ENCODE measurements at places on chromosomes 13 and 19. TPM values are rescaled to one million over a fixed set of nuclear protein-coding genes. Genes with fewer than 3 reads are reported as not detected.

The PGLYRP2 gene
- total RNA-seq = not detected

The MAST1 gene
- 0.82 TPM for total RNA-seq

The PPP2R1A gene
- total RNA-seq = 281 TPM

The MRPS31 gene
- 17.6 TPM for total RNA-seq

- no peak for DNase-seq
Measured at GRCh38 chr19:46298479-46299003, 1.7 kb downstream of the HIF3A start.

DNA sequence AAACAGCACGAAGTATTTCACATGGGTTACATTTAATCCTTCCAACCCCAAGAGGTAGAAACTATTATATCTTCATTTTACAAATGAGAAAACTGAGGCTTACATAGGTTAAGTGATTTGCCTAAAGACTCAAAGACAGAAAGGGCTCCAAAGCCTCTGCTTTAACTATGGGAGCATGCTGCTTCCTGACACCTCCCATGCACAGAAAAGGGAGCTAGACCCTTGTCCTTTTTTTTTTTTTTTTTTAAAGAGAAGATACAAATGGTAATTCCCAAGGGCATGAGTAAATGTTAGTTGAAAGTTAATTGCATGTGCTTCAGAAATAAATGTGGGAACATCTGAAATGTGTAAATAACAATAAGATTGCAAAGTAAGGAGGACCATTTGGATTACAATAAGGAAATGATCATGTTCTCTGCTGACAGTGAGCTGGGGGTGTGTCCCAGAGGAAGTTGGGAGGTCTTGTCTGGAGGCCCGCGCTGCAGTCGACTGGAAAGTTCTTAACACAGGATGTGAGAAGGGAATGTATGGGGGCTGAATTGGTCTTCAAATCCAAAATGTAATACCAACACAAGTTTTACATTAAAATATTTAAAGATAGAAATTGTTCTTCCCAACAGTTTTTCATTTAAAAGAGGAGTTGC lies 500.3 kb downstream of the KLF12 start:
- DNase-seq = peak; percentile 30

- peak; percentile 45 for DNase-seq
Measured at GRCh38 chr13:41312176-41312500, 1.1 kb downstream of the NAA16 start.

DNA sequence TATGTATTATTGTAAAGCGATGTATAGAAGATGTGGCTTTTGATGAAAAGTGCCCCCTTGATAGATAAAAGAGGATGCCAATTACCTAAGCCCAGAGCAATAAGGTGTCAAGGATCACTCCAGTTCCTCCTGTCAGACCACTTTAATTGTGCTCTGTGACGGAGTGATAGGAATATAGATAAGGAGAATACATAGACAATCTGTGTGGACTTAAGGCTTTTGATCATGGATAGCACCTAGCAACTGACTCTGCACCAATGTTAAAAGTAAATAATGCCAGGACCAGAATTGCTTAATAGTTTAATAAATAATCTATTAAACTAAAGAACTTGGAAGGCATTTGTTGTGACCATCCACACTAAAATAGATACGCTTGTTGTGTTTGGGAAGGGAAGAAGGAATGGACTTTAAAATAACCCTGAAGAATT lies 390.7 kb upstream of the ARGLU1 start:
- no peak for DNase-seq

- no peak for DNase-seq
Measured at GRCh38 chr19:28859811-28860210, 353.1 kb downstream of the UQCRFS1 start.

- no peak for DNase-seq
Measured at GRCh38 chr13:109156181-109156935, 526.9 kb downstream of the MYO16 start.
